ENCODE measurements at places on chromosomes 4 and X. TPM values are rescaled to one million over a fixed set of nuclear protein-coding genes. Genes with fewer than 3 reads are reported as not detected.

Gene GCNA
- total RNA-seq: 0.88 TPM

Gene FAM114A1
- total RNA-seq: 38.6 TPM

Gene TCEAL4
- total RNA-seq: 79.6 TPM

Gene PNCK
- 0.64 TPM for total RNA-seq

Gene CCDC110
- 2.7 TPM for total RNA-seq

Gene DCK
- 14.6 TPM for total RNA-seq

Gene TMEM35A
- not detected for total RNA-seq

Gene BEND2
- total RNA-seq: not detected

Gene ODAPH
- total RNA-seq: not detected

Gene SMR3A
- not detected for total RNA-seq

Gene CLGN
- 0.21 TPM for total RNA-seq

Gene PHOX2B
- total RNA-seq: not detected

Gene RHOH
- not detected for total RNA-seq

Gene TECRL
- not detected for total RNA-seq

Gene GIMD1
- total RNA-seq: not detected

Gene ZC4H2
- 4.4 TPM for total RNA-seq

Gene PAGE2B
- not detected for total RNA-seq

Gene RHOXF1
- not detected for total RNA-seq

Gene GYPA
- not detected for total RNA-seq

Gene ANOS1
- not detected for total RNA-seq

Gene SCRG1
- 1.3 TPM for total RNA-seq

Gene SYN1
- total RNA-seq: not detected

Gene PCDH19
- total RNA-seq: not detected

Gene MTNR1A
- total RNA-seq: not detected

Measured in SK-MEL-5 (cell line).